ENCODE measurements at places on chromosomes 13 and 19. TPM values are rescaled to one million over a fixed set of nuclear protein-coding genes. Genes with fewer than 3 reads are reported as not detected.

GRCh38 chr19:7534531-7535046 lies 928 bp upstream of the PNPLA6 start:
- peak; percentile 78 for DNase-seq

- DNase-seq: no peak
These were observed 123.7 kb upstream of the MRI1 start for GRCh38 chr19:13640611-13641010.

DNA sequence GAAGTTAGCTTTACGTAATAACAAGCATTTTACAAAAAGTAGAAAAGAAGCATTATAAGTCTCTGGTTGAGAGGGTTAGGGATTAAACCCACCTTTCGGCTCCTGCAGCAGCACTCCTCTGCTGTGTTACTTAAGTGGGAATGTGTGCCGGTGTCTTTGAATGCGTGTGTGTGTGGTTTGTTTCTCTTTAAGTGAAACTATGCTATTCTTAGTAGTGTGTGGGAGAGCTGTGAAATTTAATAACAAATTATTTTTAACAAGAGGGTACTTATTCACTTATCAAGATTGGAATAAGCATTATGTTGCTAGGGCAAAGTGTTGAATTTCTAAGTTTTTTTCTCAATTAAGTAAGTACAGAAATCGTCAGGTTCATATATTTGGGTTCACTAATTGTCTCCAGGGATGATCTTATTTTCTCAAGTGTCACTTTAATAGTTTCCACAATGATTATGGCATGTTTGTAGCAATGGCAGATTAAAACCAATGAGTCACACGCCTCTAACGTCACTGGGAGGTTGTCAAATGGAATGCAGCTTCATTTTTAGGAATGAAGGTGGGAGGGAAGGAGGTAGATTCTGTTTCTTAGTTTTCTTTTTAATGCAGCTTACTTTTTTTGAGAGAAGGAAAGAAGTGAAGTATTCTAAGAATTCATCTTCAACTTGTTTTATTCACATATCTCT lies 151.3 kb downstream of the LMO7 start:
- DNase-seq: no peak

- DNase-seq: no peak
These were observed 557.2 kb downstream of the KCTD12 start for GRCh38 chr13:76329004-76329403.

GRCh38 chr13:37534181-37534580 lies 64.4 kb downstream of the POSTN start:
- DNase-seq: no peak

DNA sequence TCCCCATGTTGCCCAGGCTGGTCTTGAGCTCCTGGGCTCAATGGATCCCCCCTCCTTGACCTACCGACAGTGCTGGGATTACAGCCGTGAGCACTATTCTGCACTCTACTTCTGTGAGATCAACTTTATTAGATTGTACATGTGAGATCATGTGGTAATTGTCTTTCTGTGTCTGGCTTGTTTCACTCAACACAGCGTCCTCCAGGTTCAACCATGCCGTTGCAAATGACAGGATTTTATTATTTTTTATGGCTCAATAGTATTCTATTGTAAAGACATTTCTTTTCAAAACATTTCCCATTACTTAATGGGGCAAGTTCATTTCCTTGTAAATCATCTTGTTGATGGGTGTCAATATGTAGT lies 1.5 kb upstream of the OBI1 start:
- no peak for DNase-seq

- no peak for DNase-seq
These were observed 53.7 kb downstream of the ATP7B start for GRCh38 chr13:51957377-51958216.

DNA sequence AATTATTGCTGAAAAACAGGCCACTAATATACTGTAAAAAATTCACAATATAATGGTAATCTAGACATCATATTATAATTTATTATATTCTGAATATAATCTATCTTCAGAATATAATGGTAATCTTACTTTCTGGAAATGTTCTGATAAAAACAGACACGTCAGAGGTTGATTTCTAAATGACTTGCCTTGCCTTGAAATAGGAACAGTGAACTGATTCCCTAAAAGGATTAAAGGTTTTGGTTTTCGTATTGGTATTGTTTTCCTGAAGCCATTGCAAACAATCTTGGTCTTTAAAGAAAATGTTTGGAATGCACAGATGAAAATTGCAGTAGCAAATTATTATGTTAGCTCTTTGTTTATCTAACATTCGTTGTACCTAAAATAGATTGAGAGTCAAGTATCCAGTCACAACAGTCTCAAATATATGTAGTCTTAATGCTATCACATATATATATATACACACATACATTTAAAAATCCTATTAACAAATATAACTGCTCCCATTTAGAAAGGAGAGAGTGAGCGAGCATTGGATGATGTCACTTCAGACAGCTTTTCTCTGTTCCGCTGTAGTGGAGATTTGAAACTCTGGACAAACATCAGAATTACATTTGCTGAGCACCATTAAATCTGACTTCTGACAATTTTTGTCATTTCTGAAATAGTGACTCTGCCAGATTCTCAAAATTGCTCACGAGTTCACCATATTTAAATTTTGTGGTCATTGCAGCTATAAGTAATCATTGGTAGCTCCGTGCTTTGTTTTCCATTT lies 1.7 kb downstream of the ITM2B start:
- no peak for DNase-seq

DNA sequence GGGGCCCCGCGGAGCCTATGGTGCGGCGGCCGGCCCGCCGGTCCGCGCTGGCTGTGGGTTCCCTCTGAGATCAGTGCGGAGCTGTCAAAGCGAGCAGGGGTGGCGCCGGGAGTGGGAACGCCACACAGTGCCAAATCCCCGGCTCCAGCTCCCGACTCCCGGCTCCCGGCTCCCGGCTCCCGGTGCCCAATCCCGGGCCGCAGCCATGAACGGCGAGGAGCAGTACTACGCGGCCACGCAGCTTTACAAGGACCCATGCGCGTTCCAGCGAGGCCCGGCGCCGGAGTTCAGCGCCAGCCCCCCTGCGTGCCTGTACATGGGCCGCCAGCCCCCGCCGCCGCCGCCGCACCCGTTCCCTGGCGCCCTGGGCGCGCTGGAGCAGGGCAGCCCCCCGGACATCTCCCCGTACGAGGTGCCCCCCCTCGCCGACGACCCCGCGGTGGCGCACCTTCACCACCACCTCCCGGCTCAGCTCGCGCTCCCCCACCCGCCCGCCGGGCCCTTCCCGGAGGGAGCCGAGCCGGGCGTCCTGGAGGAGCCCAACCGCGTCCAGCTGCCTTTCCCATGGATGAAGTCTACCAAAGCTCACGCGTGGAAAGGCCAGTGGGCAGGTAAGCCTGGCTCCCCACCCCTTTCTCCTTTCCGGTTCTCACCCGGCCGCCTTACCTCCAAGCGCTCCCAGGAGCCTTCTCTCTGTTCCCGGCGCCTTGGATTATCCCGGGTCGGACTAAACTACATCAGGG lies at the start of gene PDX1:
TSS of gene PDX1 (plus strand) at position 67 of the 743 bp plus-strand sequence. CDS start at position 206, 139 bp downstream.
- peak; percentile 61 for DNase-seq

DNA sequence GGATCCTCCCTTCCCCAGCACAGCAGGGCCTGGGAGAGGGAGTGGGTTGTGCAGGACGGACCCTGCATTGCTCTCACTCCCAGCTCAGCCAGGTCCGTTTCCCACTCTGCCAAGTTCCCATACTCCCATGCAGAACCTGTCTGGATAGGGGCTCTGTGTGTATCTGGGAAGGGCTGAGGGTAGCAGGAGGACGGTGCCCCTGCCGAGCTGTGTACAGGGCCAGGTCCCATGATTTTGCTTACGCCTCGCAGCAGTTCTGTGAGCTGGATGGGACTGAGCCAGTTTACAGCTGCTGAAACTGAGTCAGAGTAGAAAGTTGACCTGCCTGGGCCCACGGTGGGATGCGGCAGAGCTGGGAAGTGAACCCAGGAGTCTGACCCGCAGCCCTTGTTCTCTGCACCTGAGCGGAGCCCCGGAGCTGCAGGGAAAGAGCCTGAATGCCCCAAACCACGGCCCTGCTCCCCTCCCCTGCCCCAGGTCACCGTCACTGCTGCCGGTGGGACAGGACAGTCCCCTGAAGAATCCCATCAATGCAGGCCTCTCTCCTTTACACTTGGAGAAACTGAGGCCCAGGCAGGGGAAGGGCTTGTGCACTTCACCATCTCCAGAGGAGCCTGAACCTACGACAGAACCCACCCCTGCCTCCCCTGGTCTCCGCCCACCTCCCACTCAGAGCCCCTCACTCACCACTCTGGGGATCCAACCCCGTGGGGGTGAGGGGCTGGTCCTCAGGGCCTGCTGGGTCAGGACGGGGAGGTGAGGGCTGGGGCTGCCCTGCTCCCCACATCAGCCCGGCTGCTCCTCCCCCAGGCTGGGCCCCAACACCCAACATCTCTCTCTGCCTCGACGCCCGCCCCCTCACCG lies 3.5 kb downstream of the LILRB5 start:
- no peak for DNase-seq

- no peak for DNase-seq
These were observed 31.2 kb downstream of the TMPRSS9 start for GRCh38 chr19:2391118-2391725.

- no peak for DNase-seq
These were observed 92.6 kb downstream of the ENOX1 start for GRCh38 chr13:43694146-43694664.

DNA sequence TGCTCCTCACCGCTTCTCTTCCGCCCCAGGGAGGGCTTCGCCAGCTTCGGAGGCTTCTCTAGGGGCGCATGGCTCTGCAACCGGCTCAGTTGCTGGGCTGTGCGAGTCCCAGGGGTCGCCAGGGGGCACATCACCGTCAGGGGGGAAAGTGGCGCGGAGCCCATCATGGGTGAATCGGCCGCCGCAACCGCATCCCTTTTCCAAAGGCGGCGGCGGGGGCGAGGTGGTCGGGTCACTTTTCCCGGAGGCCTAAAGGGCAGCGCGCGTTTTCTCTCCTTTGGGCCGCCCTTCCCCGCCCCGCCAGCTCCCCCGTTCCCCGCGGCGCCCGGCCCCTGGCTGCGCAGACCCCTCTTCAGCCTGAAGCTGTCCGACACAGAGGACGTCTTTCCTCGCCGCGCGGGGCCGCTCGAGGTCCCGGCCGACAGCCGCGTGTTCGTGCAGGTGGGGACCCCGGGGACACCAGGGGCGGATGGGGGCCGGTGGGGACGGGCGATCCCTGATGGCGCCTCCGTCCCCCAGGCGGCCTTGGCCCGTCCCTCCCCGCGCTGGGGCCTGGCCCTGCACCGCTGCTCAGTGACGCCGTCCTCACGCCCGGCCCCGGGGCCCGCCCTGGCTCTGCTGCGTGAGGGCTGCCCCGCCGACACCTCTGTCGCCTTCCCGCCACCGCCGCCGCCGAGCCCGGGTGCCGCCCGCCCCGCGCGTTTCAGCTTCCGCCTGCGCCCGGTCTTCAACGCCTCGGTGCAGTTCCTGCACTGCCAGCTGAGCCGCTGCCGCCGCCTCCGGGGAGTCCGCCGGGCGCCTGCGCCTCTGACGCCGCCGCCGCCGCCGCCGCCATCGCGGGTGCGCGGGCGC lies 1.7 kb downstream of the TGFBR3L start:
- peak; percentile 71 for DNase-seq

DNA sequence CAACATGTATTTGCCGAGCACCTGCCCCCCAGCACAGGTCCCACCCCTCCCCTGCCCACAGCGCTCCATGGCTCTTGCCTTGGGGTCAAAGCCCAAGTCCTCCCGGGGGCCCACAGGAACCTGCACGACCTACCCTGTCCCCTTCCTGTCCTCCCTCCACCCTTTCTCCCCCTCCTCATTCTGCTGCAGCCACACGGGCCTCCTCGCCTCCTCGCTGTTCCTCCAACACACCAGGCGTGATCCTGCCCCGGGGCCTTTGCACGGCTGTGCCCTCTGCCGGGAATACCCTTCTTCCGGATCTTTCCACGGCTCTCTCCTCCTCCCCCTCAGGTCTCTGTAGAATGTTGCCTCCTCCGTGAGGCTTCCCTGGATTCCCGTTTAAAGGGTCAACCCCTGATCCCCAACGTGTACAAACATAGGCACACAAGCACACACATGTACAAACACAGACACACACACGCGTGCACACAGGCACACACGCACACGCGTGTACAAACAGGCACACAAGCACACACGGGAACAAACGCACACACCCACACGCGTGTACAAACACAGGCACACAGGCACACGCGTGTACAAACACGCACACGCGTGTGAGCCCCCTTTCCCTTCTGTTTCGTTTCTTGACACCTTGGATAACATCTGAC lies 2.8 kb downstream of the MADCAM1 start:
- DNase-seq: peak; percentile 43

DNA sequence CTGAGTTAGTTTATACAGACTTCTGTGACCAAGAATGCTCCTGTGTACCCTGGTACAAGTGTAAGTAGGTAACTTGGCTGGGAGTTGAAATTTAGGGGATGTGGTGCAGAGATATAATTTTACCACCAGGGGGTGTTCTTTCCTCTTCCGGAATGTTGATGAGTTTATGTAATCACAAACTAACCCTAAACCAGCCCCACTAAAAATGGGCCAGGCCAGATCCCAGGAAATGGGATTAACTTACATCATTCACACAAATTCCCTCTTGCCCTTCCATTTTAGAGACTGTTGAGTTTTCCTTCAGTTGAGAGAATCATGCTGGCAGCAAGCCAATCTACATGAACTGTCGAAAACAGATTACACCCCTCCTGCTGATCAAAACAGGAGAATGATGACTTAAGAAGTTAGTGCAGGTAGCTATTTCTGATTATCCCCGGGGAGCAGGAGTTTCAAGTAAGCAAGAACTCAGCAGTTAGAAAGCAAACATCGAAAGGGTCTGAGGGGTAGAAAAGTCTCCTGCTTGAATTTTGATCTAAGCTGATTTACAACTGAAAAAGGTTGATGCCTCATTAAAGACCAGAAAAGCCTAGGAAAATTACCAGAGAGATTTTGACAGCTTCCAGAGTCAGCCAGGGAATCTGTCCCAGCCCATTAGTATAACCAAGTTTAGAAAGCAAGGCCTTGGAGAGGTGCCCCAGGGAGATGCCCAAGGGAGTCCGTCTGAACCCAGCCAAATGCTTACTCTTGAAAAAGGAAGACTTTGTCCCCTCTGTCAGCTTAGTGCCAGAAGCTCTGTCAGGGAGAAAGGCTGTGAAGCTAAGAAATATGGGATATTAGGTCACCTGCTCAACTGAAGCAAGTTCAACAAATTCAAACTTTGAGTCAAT lies 32.3 kb upstream of the MED4 start:
- peak; percentile 94 for DNase-seq

DNA sequence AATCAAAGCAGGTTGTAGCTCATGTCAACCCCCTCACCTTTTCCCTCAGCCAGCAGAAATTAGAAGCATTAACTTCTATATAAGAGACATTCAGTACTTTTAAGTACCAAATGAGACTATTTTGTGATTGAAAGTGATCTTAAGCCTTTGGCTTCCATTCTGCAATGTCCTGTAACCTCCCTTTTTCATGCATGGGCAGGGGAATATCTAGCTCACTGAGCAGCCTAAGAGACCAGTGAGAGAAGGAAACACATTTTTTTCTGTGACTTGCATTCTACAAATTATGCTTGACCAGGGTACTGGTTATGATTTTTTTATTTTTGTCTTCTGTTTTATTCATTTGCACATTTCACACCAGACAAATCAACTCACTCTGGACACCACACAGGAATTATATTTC lies 369.6 kb downstream of the KCTD12 start:
- no peak for DNase-seq

GRCh38 chr13:35833031-35833430 lies 298.2 kb downstream of the DCLK1 start:
- DNase-seq: no peak

The PRR36 gene
- total RNA-seq: 0.34 TPM

The MTIF3 gene
- total RNA-seq: 108 TPM

The ZNF880 gene
- total RNA-seq: 18.3 TPM

The PRODH2 gene
- not detected for total RNA-seq
